ENCODE measurements at places on chromosomes 12 and 14.
A peak's percentile ranks its signal among the peaks of the same experiment; 100 is the strongest.

- DNase-seq: no peak
Measured at GRCh38 chr12:54631988-54632728, 2.5 kb downstream of the LACRT start.

DNA sequence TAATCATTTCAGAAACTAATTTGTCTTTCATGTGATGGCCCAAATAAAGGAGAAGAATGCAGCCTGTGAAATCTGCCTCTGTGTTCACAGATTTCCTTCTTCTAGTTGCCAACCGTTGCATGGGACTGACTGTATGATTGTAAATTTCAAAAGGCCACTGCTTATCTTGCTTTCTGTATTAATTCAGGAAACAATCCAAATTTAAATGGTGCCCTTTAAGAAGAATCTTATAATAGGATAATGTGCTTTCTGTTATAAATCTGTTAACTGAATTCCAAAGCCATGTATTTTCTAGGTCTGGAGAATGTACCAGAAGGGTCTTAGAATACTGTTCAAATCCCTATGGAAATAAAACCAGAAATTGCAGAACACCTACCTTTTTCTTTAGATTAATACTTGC is 58.6 kb upstream of the ATP2A2 start:
- DNase-seq: no peak

- DNase-seq: peak; percentile 18
Measured at GRCh38 chr14:22753586-22753985, 12.9 kb upstream of the OXA1L start.

DNA sequence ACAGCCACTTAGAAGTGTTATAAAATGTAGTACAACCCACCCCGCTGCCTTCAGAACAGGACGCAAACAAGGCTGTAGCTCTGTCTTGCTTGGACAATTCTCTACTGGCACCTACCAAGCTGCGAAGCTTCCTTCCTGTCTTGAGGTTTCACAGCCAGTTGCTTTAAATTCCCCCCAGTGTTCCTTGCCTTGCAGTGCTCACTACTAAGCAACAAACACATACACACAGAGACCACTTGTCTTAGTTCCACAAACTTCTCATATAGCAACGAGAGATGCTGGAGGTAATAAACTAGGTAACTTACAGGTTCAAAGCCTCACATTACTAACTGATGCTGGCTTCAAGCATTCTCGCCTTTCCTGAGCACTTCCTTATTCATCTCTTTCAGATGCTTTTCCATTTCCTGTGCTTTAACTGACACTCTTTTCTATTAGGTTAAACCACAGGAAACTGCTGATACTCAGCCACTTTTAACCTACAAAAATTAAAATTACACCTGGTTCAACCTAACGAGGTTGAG is 91.5 kb upstream of the PTGDR start:
- peak; percentile 55 for DNase-seq

DNA sequence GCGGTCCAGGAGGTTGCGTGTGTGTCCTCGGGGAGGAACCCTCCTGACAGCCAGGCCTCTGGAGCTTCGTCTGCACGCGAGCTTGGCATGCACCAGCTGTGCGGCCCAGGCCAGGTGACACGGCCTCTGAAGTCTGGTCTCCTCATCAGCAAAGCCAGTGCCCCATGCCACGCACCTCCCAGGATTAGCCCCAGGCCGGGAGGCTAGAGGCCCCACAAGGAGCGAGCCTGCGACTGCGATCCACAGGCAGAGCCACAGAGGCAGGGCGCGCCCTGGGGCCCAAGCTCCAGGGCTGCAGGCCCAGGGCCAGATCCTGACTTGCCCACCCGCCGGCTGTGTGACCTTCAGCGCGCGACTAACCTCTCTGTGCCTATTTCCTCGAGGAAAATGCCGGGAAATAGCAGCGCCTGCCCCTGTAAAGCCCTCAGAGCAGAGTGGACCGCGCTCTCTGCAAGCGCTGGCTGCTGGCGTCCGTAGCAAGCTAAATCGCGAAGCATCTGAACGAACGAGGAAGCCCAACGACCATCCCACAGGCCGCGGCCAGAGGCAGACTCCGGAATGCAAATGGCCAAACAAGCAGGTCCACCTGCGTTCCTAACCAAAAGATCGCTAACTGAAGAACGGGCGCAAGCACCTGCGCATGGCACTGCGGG is 492 bp upstream of the BTBD6 start:
- DNase-seq: no peak

DNA sequence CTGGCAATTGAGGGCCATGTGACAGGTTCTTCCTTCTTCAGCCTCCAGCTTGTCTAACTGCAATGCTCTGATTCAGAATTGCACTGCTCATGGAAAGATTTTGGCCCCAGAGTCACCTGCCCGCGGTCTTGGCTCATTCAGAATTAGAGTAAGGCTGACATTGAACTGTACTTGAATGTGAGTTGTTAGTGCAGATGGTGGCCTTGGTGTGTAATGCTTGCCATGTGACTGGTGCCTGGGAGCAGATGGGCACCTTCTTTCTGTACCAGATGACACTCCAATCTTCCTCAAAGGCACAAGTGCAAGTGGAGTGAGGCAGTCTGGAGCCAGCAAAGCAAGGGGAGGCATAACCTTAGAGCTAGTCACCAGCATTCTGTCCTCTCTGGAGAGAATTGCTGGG is 36.5 kb upstream of the ANO4 start:
- no peak for DNase-seq

Measured in MM.1S (cell line).